Pulmonary artery endothelial cell (primary cell): ENCODE measurements at places on chromosomes 5 and 9.

DNA sequence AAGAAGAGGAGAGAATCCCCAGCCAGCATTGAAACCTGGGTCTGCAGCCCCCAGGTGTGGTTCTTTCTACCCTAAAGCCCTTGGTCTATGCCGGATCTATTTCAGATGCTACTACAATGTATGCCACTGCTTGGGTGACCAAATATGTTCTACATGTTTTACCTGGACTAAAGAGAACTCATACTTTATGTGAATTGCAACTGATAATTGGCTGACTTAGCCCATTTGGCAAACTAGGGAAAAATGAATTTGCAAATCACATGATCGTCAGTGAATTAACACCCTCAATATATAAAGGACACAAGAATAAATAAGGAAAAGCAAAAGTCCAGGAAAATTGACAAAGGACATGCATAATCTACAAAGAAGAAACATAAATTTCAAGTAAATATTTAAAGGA lies 308.8 kb upstream of the IRX2 start:
- DNase-seq, result no peak

DNA sequence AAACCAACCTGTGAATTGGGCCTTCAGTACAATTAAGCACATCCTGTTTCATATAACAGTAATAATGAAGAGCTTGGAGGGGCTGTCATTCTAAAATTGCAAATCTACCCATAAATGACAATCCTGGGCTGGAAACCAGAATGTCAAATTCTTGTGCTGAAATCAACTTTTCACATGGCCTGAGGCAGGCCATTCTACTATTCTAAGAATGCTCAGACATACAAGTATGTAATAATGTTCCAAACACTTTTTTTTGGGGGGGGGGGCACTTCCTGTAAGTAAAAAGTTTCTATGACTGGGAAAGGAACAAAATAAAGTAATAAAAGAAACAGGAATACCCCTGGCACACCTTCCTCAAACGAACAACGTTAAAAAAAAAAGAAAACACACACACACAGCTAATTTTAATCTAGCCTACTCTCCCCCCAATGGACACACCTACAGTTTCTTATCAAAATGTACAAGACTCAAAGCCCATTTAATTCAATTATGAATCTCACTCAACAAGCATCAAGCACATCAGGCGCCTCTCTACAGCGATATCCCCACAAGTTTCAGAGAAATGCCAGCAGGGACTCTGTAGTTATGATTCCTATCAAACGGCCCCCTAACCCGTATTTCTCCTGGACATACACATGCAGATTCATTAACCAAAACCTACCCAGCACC lies 1.4 kb downstream of the ETF1 start:
- no peak for DNase-seq

DNA sequence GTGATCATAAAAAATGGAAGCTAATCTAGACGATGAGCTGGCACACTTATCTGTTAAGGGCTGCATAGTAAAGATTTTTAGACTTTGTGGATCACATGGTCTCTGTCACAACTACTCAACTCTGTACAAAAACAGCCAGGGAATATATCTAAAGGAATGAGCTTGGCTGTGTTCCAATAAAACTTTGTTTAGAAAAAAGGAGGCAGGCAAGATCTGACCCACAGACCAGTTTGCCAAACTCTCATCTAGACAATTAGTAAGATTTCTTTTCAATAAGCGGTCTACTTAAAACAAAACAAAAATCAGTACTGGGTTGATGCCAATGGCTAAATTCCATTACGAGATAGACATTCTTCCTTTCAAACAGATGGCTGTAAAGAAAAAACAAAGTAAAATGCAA lies 53.0 kb upstream of the RETREG1 start:
- DNase-seq, result peak; percentile 81

GRCh38 chr5:102750151-102750834 lies 4.8 kb upstream of the PAM start:
- DNase-seq, result no peak

- DNase-seq, result no peak
Observed at GRCh38 chr5:6838736-6839135, 125.5 kb downstream of the TENT4A start.

DNA sequence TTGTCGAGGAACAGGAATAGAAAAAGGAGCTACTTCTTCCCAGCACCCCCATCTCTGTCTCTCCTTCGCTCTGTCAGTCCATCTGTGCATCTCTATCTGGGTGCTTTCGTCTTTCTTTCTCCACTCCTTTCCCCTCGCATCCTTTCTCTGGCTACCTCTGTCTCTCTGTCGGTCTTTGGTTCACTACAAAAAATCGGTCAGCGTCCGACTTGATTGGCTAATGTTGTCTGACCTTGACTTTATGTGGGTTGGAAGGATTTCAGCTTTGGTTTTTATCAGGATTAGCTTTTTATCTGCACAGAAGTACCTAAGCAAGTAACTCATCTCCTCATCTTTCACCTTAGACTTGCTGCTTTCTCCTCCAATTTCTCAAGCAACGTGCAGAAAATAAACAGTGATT lies 575.2 kb upstream of the ZNF462 start:
- DNase-seq, result no peak

DNA sequence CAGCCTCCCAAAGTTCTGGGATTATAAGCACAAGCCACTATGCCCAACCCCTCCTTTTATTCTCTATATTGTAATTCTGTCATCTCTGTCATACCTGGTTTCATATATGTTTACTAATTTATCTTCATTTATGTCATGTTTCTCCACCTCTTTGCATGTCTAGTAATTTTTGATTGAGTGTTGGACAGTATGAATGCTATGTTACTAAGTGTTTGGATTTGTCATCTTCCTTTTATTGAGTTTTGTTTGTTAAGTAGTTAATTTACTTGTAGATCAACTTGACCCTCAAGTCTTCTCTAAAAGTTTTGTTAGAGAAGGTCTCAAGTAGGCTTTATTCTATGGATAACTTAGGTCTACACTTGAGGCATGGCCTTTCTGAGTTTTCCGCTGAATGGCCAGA lies 17.2 kb upstream of the CACNA1B start:
- no peak for DNase-seq

GRCh38 chr5:172868436-172868923 lies 34.4 kb downstream of the ERGIC1 start:
- DNase-seq, result no peak

GRCh38 chr5:55232985-55233928 lies at the start of gene CCNO:
Gene CCNO, minus strand, starts transcription at chr5:55233608. Its CDS starts 85 bp downstream, at chr5:55233523.
- peak; percentile 50 for DNase-seq

- DNase-seq, result no peak
Observed at GRCh38 chr9:105007143-105007542, 79.2 kb upstream of the ABCA1 start.

- no peak for DNase-seq
Observed at GRCh38 chr9:99513441-99514112, 291.5 kb downstream of the SEC61B start.

DNA sequence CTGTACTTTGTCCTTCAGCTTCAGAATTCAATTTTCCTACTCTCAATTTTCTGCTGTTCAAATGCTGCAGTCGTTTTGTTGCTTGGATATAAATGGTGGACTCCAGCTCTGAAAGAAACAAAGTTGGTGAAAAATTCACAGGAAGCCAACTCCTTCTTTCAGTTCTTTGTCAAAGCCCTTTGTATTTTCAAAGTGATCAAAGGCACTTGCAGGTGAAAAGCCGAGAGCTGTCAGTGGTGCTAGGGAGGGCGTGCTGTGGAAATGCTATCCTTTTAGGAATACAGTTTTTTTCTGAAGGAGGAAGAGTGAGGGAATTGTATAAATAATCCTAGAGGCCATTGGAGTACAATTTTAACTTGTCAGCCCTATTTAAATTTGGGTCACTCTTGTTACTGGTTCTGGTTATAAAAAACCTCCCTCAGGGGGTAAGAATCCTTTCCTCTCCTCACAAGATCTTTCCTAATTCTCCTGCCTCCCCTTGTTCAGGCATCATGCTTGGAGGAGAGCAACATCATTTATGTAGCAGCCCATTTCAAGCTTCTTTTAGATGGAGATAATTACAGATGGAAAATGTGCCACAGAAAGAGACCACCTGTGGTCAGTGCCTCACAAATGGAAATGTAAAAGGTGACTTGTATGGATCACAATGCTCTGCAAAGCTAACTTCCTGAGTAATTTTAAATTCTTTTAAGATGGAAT lies 62.5 kb upstream of the GHR start:
- DNase-seq, result no peak

- DNase-seq, result no peak
Observed at GRCh38 chr9:36191686-36192085, 965 bp downstream of the CLTA start.

DNA sequence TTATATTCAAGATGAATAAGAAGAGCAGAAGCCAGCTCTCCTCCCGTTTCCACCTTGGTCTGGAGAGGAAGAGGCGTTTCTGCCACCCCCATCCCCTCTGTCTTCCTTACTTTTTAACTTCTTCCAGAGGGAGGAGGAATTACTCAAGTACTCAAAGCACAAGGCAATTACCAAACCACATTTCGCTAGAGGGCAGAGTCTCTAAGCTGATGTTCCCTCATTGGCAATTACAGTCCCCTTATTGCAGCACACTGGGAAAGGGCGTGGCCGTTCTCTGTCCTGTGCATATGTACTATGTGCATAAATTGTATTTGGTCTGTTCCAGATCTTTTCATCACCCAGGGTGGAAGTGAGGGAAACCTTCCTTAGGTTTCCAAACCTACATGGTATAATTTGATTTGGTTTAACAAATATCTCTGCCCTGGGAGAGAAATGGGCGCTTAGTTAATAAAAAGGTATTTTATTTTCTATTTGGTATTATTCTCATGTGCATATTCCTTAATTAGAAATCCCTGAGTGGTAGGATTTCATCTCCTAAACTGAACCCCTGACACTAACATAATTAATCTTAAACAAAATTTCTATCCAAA lies 29.8 kb upstream of the ALDOB start:
- no peak for DNase-seq

DNA sequence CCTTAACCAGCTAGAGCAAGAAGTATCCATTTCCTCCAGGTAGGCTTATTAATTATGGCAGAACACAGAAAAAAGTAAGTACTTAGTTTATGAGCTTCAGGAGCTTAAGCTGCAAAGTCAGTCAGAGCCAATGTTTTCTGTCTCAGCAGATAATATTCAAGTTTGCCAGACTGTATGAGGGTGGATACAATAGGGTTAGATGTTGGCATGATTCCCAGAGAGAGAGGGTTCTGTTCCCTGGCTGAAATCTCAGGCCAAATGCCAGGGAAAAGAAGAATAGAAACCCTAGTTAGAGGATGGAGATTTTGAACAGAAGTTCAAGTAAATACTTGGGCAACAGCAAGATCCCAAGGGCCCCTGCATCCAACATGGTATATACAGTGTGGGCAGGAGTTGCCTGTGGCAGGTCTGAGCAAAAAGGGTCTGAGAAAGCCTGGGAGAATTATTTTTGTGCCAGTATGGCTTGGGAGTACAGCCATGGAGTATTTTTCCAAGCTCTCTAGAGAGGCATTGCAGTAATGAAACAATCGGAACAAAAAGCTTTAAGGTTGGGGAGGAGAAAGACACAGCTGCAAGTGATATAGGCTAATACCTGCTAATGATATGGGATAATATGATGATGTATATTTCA lies 31.0 kb upstream of the ISOC1 start:
- DNase-seq, result no peak

- DNase-seq, result no peak
Observed at GRCh38 chr9:38361473-38361850, 31.0 kb upstream of the ALDH1B1 start.

DNA sequence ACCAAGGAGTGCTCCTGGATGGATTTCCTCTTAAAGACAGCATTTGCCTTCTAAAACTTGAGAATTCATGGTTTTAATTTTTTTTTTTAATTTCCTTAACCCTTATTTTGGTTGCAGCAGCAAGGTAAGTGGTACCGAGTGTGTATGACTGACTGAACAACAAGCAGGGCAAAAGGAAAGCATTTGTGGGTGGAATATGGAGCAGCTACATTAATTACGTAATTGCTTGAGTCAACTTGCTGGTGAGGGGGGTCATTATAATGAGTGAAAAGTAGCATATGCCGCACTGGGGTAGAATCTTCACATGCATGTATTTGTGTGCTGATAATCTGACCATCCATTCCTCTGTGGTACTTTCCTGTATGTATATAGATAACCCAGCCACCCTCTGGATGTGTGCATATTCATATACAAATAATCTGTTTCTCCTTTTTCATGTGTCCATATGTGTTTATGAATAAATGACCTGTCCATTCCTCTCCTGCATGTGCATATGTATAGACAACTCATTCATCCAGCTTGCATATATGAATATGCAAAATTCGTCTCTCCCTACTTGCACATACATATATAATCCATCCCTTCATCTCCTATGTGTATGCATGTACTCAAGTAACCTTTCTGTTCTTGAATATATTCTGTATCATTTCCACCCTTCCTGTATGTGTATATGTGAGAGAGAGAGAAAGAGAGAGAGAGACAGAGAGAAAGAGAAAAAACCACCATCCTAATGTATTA lies 147.5 kb upstream of the RUSC2 start:
- no peak for DNase-seq

DNA sequence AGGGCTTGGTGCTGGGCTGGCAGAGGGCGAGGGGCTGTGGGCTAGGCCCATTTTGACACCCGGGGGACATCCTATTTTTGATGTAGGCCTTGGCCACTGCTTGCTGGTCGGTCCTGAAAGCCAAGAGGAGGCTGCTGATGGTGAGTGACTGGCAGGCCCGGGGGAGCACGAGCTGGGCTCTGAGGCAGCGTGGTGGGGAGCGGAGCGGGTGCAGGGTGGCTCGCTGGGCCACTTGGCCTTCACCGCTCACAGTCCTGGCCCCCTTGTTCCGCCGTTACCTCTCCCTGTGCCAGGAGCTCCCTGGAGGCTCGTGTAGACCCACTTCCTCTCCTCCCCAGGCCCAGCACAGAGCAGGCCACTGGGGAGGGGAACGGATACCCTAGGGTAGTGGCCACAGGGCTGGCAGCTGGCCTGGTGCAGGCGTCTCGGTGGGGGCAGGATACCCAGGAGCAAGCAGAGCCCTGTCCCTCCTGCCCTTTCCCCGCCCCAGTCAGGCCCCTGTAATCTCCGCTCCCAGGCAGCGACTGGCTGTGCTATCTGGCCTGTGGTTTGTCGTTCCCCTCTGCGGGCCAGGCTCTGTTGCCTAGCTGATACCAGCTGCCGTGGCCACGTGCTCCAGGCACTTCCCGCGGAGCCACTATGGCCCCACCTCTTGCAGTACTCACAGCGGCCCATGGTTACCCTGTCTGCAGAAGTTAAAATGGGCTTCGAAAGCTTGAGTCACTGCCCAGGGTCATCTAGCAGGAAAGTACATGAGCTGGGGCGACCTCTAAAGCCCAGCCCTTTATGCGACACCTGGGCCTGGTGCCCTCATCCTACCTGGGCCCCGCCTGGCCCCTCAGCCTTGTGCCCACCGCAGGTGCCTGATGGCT lies 11.7 kb upstream of the DOLPP1 start:
- DNase-seq, result no peak
